ENCODE measurements at places on chromosomes 6 and 20. TPM values are rescaled to one million over a fixed set of nuclear protein-coding genes. Genes with fewer than 3 reads are reported as not detected.

The ENPP5 gene
- 0.58 TPM for total RNA-seq

The SERAC1 gene
- total RNA-seq = 6.3 TPM

The SLC22A3 gene
- not detected for total RNA-seq

The MICA gene
- total RNA-seq = 15.6 TPM

- H3K36me3 ChIP-seq = peaks cover 12% of the 10 kb centered on the region
- H3K27ac ChIP-seq = no peak overlapping the region
- no peaks in the 10 kb centered on the region for H3K27me3 ChIP-seq
- peaks cover 9% of the 10 kb centered on the region for H3K4me1 ChIP-seq
- no peak overlapping the region for H3K4me3 ChIP-seq
These were observed 22.1 kb downstream of the REPS1 start for GRCh38 chr6:138965971-138966370.

GRCh38 chr6:170298688-170299087 lies 7.8 kb upstream of the DLL1 start:
- peaks cover 6% of the 10 kb centered on the region for H3K36me3 ChIP-seq
- H3K4me1 ChIP-seq = peaks cover 12% of the 10 kb centered on the region
- peaks cover 73% of the 10 kb centered on the region for H3K27me3 ChIP-seq
- H3K4me3 ChIP-seq = no peak overlapping the region

- no peak overlapping the region for H3K4me3 ChIP-seq
- H3K36me3 ChIP-seq = peaks cover 51% of the 10 kb centered on the region
- no peak for DNase-seq
- peak overlapping the region; percentile 59 for H3K27ac ChIP-seq
- H3K27me3 ChIP-seq = no peaks in the 10 kb centered on the region
- H3K4me1 ChIP-seq = peaks cover 41% of the 10 kb centered on the region
These were observed 14.4 kb downstream of the ARMC2 start for GRCh38 chr6:108862479-108863191.

GRCh38 chr6:111685058-111685457 lies 79.4 kb upstream of the TRAF3IP2 start:
- H3K27me3 ChIP-seq = no peaks in the 10 kb centered on the region
- no peak overlapping the region for H3K27ac ChIP-seq
- no peak for DNase-seq
- peaks cover 14% of the 10 kb centered on the region for H3K4me1 ChIP-seq
- H3K36me3 ChIP-seq = peaks cover 62% of the 10 kb centered on the region
- H3K4me3 ChIP-seq = no peak overlapping the region

GRCh38 chr6:109014606-109015005 lies 80.0 kb downstream of the SESN1 start:
- no peak for DNase-seq
- H3K4me1 ChIP-seq = peaks cover 32% of the 10 kb centered on the region
- H3K27me3 ChIP-seq = no peaks in the 10 kb centered on the region
- no peak overlapping the region for H3K27ac ChIP-seq
- H3K36me3 ChIP-seq = no peaks in the 10 kb centered on the region

GRCh38 chr6:25136854-25137253 lies 142.3 kb upstream of the CARMIL1 start:
- DNase-seq = peak; percentile 50
- H3K4me3 ChIP-seq = peak overlapping the region; percentile 89
- H3K4me1 ChIP-seq = peaks cover 47% of the 10 kb centered on the region
- no peaks in the 10 kb centered on the region for H3K27me3 ChIP-seq

DNA sequence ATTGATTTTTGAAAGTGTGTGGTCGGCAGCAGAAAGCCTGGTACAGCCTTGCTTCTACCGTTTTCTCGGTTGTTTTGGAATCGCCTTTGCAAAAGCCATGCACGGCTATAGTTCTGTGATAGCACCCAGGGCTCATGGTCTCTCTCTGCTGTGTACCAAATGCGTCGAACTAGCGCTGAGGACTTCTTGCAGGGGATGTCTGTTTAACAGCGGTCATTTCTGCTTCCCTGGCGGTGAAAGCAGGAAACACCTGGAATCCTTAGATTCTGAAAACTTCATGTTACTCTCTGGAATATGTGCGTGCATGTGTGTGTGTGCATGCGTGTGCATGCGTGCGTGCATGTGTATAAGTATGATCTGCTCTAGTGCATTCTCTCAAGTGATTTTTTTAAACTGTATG lies 26.1 kb upstream of the GCNT2 start:
- no peak overlapping the region for H3K27ac ChIP-seq
- peaks cover 3% of the 10 kb centered on the region for H3K4me1 ChIP-seq
- no peak for DNase-seq
- H3K36me3 ChIP-seq = no peaks in the 10 kb centered on the region

GRCh38 chr6:5681480-5681879 lies 325.2 kb downstream of the NRN1 start:
- H3K27me3 ChIP-seq = no peaks in the 10 kb centered on the region
- H3K36me3 ChIP-seq = peaks cover 10% of the 10 kb centered on the region
- H3K4me3 ChIP-seq = no peak overlapping the region
- H3K27ac ChIP-seq = no peak overlapping the region
- no peak for DNase-seq

GRCh38 chr20:3871550-3872265 lies 17.5 kb upstream of the PANK2 start:
- no peak overlapping the region for H3K4me3 ChIP-seq
- no peak for DNase-seq
- H3K36me3 ChIP-seq = peaks cover 11% of the 10 kb centered on the region
- H3K4me1 ChIP-seq = peaks cover 2% of the 10 kb centered on the region
- no peaks in the 10 kb centered on the region for H3K27me3 ChIP-seq

All from activated CD8-positive, alpha-beta memory T cell treated with anti-CD3 and anti-CD28 coated beads, Interleukin-2, amount 10 ng/mL, durations not matched to agents 7 days and 5 days (primary cell).